Stimulated activated CD4-positive, alpha-beta T cell treated with anti-CD3 and anti-CD28 coated beads, Interleukin-1b, Interleukin-23, amount 100 ng/mL, for 4 hours (primary cell): ENCODE measurements at places on chromosomes 4 and X.
A peak's percentile ranks its signal among the peaks of the same experiment; 100 is the strongest.

GRCh38 chrX:9912351-9913145 lies 54.6 kb upstream of the CLDN34 start:
- no peak for DNase-seq

- no peak for DNase-seq
These were observed 155.9 kb upstream of the PJA1 start for GRCh38 chrX:69321006-69321655.

DNA sequence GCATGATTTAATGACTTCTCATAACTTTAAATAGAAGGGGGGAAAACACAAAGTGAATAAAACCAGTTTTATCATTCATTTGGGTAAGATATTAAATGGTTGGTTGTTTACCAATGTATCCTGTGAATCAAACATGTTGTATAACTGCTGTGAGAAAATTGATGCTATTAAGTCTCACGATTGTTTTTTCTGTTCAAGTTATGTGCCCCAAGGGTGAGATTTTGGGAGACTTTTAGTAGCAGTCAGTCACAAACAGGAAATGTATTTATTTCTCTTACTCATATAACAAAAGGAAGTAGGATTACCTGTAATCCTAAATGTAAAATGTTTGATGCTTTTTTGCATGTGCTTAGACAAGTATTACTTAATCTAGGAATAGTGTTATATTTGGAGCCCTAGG lies 39.2 kb downstream of the MTHFD2L start:
- DNase-seq, result no peak

GRCh38 chr4:77235289-77235854 lies 78.4 kb downstream of the CCNG2 start:
- no peak for DNase-seq

DNA sequence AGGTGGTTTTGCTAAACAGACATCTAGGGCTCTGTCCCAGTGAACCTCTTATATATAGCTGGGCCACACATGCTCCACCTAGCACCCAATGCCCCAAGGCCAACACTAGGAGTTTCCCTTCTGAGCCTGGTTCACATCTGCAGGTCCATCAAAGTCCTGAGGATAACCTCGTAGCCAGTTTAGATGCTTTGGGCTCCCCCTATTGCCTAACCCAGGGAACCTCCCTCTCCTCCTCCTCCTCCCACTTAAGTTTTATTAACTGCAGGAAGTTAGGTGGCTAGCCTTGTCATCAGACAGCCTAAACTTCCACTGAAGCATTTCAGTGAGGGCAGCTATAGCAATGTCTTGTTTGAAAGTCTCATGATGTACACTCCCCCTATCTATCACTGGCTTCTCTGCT lies 88.0 kb downstream of the GUCY2F start:
- DNase-seq, result no peak

DNA sequence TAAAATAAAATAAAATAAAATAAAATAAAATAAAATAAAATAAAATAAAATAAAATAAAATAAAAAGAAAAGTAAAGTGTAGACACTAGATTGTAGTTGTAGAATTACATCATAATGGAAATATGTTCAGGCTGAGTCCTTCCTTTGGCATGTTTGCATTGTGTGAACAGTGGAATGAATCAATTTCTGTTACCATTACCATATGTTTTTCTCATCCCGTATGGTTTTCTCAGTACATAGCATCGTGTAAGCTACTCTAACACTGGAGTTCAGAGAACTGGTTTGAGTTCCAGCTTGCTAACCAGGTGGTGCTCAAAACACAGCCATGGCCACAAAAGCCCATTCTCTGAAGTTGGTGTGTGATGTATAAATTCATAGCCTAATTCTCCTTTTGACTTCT lies 45.9 kb downstream of the USP11 start:
- DNase-seq, result no peak

GRCh38 chrX:18010253-18010652 lies 149.2 kb upstream of the RAI2 start:
- no peak for DNase-seq

DNA sequence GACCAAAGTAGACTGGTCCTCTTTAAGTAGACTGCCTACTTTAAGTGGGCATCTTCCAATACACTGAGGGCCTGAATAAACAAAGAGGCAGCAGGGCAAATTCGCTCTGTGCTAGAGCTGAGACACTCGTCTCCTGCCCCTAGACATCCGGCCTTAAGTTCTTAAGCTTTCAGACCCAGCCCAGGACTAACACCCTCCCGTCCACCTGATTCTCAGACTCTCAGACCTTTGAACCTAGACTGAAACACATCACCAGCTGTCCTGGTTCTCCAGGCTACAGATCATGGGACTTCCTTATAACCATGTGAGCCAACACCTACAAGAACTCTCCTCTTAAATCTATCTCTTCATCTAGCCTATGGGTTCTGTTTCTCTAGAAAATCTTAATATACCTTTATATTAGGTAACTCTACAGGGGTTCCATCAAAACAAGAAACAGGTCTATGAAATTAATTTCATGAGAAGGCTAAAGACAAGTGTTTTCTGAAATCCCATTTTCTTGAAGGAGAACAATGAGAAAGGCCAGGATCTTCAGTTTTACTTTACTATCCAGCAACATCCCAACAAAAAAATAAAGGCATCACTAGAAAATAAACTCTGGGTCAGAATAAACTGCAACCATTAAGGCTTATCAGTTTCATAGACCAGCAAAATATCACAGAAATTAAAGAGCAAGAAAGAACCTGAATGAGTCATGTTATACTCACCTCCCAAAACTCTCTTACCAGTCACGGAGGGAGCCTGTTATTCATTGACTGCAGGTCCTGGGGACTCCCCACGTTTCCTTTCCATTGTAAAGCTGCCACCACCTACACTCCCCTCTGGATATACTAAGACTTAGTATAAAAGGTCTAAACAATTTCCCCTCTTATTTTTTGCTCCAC lies 14.8 kb downstream of the ADGRA3 start:
- DNase-seq, result no peak

GRCh38 chrX:853304-853703 lies 222.7 kb downstream of the SHOX start:
- DNase-seq, result no peak

- no peak for DNase-seq
These were observed 427.9 kb upstream of the SLIT2 start for GRCh38 chr4:19823781-19824180.

DNA sequence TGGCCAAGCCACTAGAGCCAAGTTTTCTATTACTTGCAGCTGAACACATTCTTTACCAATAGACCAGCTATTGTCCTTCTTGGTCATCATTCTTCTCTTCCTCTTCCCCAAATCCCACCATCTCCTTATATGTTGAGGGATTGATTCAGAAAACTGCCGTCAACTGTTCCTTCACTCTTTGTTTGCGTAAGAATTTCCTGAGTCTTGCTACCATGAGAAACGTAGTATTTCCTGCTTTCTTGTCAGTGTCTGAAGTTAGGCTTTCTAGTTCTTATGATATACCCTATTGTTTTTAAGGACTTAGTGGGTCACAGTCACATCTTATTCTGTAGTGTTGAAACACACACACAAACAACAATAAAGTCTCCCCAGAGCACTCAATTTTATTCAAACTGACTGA lies 20.1 kb downstream of the IGFBP7 start:
- DNase-seq, result no peak

DNA sequence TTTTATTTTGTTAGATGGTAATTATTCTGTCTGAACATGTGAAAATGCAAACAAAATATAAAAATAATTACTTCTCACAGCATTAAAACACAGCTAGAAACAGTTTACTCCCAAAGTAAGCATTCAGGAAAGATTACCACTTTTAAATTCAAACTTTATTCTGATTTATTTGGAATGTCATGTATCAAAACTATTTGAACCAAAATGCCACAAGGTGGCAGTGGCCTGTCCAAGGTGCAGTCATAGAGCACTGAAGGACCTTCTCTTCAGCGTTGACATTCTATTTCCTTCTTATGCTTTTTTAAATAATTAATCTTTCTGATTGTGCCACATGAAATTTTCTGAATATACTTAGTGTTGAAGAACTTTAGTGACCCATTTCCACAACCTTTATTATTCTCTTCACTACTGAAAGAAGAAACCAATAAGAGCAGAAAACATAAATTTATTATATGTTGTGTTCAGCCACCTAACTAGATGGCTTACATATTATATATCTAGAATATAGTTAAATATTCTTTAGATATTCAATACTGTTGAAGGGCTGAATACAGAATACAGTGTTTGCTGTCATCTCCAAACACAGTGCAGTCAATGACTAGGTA lies 283.6 kb downstream of the CFAP299 start:
- DNase-seq, result no peak

DNA sequence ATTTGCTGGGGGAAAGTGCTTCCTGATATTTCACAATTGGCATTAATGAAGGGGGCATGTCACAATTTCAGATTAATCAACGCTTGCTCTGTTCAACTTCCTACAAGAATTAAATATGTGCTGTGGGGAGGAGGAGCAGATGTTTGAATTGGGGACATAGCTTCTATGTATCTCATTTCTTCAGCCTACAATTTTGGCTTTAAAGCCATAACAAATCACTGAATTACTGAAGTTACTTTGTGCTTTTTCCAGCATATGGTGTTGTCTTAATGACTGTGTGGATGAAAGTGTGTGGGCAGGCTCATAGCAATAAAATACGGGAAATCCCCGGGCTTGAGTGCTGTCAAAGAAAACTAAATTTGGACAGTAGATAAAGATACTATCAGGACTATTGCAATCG lies 813 bp downstream of the TLR7 start:
- no peak for DNase-seq

DNA sequence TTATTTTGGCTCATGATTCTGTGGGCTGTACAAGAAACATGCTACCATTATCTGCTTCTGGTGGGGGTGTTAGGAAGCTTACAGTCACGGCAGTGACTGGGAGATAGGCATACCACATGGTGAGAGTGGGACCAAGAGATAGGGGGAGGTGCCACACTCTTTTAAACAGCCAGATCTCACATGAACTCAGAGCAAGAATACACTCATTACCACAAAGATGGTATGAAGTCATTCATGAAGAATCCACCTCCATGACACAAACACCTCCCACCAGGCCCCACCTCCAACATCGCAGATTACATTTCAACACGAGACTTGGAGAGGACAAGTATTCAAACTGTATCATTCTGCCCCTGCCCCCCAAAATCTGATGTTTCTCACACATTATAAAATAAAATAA lies 2396.7 kb downstream of the PCDH7 start:
- no peak for DNase-seq

- DNase-seq, result no peak
These were observed 1037.0 kb upstream of the SLIT2 start for GRCh38 chr4:19214591-19215186.

GRCh38 chr4:103046416-103047290 lies 27.1 kb upstream of the SLC9B1 start:
- DNase-seq, result peak; percentile 26

DNA sequence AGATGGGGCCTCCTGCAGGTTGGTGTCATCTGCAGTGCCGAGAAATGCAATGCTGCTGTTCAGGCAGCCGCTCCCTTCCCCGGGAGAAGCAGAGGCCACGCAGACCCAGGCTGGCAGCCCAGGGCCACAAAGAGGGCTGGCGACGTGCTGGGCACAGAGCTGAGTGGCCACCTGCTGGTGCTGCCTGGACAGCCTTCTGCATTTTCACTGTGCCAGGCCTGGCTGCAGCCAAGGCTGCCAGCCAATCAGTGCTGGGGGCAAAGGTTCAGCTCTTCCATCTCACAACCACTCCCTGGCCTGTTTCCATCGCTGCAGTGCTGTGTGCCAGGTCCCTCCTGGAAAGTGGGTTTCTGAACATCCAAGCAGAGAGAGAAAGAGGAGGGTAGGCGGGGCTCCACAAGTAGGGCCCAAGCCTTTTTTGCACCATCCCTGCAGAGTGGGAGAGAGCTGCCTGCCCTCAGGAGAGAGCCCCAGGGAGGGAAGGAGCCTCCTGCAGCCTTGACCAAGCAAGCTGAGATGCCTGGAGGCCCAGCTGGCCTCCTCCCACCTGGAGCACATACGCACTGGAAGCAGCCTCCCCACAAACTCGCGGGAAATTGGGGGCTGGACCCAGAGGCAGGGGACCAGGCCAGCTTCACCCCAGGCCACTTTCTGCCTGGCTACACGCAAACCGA lies 20.1 kb downstream of the ADRA2C start:
- no peak for DNase-seq

- DNase-seq, result no peak
These were observed 49.5 kb downstream of the RGS12 start for GRCh38 chr4:3342182-3342854.

DNA sequence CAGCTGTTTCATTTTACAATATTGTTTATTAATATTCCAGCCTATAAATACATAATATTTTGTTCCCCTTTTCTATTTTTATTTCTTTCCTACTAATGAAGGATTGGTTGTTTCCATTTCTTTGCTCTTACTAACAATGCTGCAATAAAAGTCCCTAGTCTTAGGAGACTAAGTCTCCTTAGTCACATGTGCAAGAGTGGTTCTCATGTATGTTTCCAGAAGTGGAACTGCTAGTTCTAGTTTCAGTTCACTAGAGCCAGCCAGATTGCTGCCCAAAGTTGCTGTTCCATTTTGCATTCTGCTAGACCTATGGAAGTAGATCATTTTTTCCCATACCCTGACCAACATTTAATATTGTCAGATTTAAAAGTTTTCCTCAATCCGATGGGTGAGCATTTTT lies 44.3 kb downstream of the CNGA1 start:
- DNase-seq, result no peak

DNA sequence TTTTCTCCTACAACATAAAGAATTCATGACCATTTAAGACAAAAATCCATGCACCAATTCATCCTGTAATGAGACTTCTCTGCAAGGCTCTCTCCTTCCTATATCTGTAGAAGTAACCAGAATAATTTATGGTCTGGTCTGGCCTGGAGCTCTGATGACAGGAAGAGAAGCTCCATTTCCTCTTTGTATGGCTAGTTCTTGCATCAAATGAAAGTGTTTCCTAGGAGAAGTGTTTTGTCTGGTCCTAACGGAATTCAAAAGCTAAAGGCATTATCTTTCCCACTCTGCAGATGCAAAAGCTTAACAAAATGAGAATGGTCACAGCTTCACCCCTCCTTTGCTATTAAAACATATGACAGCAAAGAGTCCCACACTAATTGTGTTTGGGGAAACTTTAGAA lies 55.1 kb downstream of the SPATA18 start:
- DNase-seq, result no peak

DNA sequence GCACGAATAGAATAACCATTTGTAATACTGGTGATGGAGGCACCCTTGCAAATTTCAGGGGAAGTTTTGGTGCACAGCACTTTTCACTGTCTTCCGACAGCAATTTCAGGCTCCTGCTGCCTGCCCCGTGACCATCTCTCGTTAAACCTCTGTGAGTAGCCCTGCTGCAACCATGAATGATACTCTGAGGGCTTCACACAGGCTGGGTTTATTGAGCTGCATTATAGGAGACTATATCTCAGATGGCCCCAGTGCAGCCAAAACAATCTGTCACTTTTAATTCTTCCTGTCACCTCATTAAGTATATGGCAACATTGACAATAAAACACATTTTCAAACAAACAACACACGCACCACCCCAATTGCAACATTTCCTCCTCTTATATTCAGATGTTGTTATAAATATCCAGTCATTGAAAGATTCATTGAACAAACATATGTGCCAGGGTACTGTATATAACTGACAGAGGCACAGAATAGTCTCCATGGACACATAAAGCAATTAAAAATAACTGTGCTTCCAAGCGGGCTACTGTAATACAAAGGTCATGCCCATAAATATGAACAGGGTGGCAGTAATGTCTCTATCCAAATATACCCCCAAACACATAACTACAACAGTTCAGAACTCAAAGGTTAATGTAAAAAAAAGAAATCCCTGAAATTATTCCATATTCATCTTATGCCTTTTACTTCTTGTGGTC lies 477.0 kb downstream of the GBA3 start:
- no peak for DNase-seq
